ENCODE measurements at places on chromosomes 11 and 22.

- no peak for DNase-seq
Measured at GRCh38 chr11:7512525-7513233, 1.1 kb upstream of the PPFIBP2 start.

- no peak for DNase-seq
Measured at GRCh38 chr11:46296528-46297448, 19.3 kb downstream of the CREB3L1 start.

GRCh38 chr22:46537946-46538813 is 760 bp upstream of the CELSR1 start:
- no peak for DNase-seq

DNA sequence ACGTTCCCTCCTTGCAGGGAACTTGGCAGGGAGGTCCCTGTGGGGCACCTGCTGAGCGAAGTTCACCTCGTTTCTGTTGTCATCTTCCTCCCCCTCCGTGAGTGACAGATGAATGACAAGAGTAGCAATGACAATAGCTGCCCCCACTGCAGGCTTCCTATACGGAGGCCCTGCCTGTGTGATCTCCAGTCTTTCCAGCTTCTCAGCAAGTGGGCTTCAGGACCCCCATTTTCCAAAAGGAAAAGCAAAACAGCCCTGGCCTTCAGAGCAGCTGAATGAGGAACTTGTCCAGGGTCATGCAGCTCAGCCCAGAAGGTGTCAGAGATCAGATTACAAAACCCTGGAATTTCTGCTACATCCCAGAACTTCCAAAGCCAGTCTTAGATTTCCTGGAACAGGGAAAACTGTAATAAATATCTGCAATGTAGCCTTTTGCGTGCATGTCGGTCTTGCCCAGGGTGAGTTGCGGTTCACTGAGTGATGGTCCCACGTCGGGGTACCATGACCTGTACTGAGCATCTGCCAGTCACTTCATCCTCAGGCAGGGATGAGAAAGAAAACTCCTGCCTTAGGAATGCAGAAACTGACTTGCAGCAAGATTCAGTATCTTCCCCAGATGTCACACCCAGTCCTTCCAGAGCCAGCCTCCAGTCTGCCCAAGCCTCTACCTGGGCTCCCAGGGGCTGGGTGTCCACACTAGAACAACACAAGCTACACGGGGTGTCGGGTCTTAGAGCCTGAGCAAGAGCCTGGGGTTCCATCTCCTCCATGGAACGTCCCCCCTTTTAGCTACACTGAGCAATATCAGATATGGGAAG is 1457.0 kb downstream of the BRD1 start:
- no peak for DNase-seq
